Spleen (tissue), 13 donors: ENCODE measurements at places on chromosomes 16 and 17.

GRCh38 chr16:2008009-2008526 lies 1.6 kb downstream of the ZNF598 start:
- DNase-seq = peak; percentile 79

DNA sequence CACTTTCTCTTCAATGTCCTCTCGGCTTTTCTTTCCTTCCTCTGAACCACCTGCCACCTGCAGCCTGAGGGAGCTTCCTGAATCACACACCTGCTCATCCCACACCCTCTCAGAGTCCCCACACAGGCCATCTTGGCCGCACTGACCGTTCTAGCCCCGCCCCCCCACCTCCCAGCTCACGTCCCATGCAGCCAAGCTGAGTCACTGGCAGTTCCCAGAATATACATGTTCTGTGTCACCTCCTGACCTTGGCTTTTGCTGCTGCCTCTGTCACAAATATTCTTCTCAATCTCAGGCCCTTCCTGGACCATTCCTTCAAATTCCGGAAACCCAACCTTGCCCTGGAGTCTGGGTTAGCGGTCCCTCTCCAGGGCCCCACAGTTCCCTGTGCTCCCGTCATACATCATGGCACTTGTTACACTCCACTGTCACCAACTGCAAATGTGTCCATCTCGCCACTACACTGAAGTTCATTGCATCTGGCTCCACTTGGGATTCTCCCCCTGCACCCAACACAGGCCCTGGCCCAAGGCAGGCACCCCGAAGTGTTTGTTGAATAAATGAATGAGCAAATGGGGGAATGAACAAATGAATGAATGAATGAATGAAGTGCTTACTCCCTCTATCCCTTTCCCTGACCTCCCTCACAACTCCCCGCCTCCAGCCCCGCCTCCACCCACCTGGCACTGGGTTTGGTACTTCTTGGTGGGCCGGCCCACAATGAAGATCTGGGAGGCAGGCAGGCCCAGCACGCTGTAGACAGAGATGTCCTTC lies 12.8 kb downstream of the PIMREG start:
- DNase-seq = peak; percentile 62

- no peak for DNase-seq
Observed at GRCh38 chr17:7839876-7840261, 5.9 kb downstream of the KDM6B start.

GRCh38 chr16:9053006-9053601 lies 38.3 kb upstream of the HAPSTR1 start:
- DNase-seq = no peak

DNA sequence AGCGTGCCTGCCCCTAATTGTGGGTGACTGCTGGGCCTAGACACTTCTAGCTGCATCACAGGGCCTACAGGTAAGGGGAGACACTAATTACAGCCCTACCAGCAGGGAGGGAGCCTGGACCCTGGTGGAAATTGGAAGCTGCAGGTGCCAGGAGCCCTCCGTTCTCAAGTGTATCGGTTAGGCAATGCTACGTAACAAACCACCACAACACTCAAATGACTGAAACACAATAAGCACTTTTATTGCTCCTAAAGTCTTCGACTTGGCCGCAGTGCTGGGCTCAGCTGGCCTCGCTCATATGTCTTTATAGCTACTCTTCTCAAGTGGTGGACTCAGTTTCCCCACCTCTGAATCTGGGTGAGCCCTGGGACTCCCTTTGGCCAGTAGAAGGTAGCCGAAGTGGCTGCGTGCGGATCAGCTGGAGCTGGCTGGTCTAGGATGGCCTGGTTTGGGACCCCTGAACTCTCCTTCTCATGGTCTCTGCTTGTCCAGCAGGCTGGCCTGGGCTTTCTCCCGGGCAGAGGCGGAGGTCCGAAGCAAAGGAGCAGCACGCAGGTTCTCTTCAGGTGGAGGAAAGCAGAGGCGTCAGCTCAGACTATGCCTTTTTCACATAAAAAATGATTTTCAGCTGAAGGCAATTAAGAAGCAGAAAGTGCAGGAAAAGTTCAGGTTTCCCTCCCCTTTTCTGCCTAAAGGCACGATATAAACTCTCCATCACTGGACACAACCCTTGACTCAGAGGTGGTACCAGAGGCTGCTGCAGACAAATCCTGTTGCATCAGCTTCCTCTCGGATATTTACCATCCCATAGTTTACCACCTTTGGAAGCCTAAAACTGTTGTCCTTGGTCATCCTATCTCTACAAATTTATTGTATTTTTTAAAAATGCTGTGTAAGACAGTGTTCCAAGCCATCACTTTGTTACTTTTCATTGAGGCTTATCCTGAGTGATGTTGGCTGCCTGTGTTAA lies 8.7 kb upstream of the TMEM170A start:
- peak; percentile 64 for DNase-seq

- DNase-seq = no peak
Observed at GRCh38 chr16:84838383-84838948, 18.7 kb downstream of the CRISPLD2 start.
